AG10803 (cell line): ENCODE measurements at places on chromosomes 4 and X.

GRCh38 chrX:84144991-84145390 lies 43.0 kb downstream of the RPS6KA6 start:
- no peak for DNase-seq

GRCh38 chrX:134158821-134159512 lies 78.0 kb upstream of the CCDC160 start:
- no peak for DNase-seq

GRCh38 chr4:177100307-177100706 lies 209.4 kb upstream of the NEIL3 start:
- DNase-seq = no peak

GRCh38 chrX:17596061-17596460 lies 141.2 kb upstream of the SCML1 start:
- no peak for DNase-seq

- peak; percentile 51 for DNase-seq
Measured at GRCh38 chr4:94641702-94642560, 115.8 kb upstream of the BMPR1B start.

DNA sequence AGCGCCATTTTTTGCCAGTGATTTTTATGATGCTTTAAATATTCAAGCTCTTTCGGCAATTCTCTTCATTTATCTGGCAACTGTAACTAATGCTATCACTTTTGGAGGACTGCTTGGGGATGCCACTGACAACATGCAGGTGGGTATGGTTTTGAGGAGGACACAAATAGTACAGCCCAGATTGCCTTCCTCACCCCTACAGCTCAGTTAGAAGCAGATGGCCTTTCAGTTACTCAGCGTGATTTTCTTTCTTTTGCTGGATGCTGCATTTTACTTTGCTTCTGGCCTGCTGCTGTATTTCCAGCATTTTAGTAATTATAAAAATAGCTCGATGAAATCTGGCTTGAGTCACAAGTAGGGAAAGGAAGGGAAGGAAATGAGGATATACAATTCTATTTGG lies 114.7 kb downstream of the SLC4A4 start:
- DNase-seq = no peak

GRCh38 chrX:154303476-154303875 lies 7.9 kb downstream of the TKTL1 start:
- no peak for DNase-seq

DNA sequence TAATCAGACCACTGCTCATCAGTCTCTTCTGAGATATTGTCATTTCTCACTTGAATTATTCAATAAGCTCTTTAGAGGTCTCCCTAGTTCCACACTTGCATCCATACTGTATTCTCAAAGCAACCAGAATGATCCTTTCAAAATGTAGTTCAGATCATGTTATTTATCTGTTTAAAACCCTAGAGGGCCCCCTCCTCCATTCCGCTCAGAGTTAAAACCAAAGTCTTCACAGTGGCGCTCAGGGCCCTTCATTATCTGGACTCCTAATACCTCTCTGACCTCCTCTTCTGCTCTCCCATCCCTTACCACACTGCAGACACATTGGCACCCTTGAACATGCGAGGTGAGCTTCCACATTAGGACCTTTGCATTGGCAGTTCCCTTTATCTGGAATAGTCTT lies 32.7 kb upstream of the HPGDS start:
- no peak for DNase-seq

- no peak for DNase-seq
Measured at GRCh38 chrX:119775517-119776238, 15.8 kb downstream of the RPL39 start.

GRCh38 chr4:78654807-78655206 lies 103.2 kb downstream of the ANXA3 start:
- DNase-seq = peak; percentile 90

DNA sequence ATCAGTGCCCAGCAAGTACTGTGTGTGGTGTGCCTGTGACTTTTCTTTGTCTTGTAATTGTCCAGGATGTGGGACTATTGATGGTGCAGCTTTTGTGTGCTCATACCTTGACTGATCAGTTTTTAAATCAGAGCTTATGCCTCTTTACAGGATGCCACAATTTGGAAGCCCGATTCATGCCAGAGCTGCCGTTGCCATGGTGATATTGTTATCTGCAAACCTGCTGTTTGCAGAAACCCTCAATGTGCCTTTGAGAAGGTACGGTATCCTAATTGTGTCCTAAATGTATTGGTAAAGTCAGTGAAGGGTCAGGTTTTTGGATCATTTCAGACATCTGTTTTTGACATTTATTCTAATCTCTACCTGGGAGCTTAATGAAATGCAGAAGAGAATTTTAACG lies 180.2 kb downstream of the FRAS1 start:
- DNase-seq = no peak

DNA sequence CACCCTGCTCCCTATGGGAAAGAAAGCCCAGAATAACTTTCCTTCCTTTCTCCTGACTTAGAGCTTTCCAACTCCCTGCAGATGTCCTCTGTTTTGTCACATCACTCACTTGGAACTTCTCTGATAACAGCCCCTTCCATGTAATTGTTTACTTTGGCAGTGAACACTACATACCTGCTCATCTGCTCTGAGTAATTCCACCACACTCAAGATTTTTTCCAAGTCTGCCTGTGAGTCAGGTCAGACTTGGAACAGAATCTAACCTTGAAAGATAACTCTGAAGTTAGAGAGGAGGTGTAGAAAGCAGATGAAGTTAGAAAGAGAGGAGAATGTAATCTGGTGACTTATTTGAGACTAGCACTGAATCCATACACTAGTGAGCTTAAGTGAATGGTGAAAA lies 7.4 kb downstream of the MAGEB10 start:
- DNase-seq = no peak

DNA sequence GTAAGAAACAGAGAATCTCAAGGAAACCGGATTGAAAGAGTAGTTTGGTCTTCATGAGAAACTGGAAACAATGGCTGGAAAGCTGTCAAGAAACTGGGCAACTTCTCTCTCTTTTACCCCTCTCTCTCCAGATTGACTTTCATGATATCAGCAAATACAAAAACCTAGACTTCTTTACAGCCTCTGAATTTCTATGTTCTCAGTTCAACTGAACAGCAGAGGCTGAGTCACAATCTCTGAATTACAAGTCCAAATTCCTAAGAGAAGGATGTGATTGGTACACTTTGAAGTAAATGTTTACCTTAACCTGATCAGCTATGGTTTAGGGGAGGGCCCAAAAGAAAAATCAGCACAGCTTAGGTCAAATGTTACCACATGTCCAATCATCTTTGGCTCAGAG lies 974.9 kb downstream of the RPA4 start:
- DNase-seq = no peak

- DNase-seq = no peak
Measured at GRCh38 chrX:150696331-150696730, 3.1 kb downstream of the MTMR1 start.

DNA sequence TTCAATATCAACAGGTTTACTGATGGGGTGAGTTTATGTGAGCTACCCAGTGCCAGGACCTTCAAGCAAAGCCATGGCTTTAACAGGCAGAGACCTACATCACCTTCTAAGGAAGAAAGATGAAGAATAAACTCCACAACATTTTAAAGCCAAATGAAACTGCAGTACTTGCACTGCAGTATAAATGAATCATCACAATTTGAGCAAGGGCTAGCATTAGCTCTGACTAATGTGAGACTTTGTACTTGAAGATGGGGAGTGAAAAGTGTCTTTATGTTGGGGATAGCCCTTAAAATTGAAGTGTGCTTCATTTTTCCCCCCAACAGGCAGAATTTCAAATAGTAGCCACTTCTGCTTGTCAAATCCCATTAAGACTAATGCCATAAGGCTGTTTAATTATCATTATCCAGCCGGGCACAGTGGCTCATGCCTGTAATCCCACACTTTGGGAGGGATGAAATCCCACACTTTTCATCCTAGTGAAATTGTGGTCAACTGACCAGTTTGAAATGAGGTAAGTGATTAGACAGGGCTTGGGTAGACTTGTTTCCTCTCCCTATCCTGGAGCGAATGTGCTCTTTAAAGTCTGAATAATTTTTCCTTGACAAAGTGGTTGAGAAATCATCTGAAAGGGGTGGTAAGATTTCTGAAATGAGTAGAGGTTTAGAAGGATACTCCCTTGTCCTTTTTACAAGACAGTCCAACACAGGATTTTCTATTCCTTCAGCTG lies 27.2 kb upstream of the GPR34 start:
- peak; percentile 30 for DNase-seq

GRCh38 chr4:71204056-71204455 lies 134.8 kb upstream of the SLC4A4 start:
- DNase-seq = no peak

GRCh38 chr4:123785538-123785937 lies 388.9 kb downstream of the SPRY1 start:
- peak; percentile 99 for DNase-seq

- peak; percentile 75 for DNase-seq
Measured at GRCh38 chr4:187480146-187481145, 515.1 kb upstream of the ZFP42 start.

- peak; percentile 11 for DNase-seq
Measured at GRCh38 chr4:148376151-148376550, 66.1 kb downstream of the NR3C2 start.

DNA sequence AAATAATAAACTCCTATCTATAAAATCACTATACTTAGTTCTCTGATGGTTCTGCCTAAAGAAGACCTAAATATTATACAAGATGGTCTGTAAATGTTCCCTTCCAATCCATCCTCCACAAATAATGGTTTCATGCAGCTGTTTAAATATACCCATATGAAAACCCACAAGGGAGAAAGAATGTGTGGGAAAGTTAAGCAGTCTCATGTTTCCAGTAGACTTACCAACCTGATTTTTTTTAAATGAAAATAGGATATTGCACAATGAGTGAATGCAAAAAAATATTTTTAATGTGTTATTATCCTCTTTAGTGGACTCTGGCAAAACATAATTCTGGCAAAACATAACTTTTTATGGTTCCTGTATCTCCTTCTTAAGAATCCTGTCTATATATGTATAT lies 23.3 kb downstream of the CAMK2D start:
- DNase-seq = peak; percentile 86

DNA sequence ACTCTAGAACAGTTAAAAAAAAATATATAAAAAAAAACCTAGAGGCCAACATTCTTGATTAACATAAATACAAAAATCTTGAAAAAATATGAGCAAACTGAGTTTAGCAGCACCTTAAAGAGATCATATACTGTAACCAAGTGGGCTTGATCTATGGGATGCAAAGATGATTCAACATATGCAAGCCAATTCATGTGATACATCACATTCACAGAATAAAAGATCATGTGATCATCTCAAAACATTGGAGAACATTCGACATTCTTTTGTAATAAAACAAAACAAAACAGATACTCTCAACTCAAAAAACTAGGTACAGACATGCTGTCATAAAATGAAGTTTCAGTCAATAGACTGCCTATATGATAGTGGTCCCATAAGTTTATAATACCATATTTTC lies 165.4 kb upstream of the NDST4 start:
- no peak for DNase-seq

DNA sequence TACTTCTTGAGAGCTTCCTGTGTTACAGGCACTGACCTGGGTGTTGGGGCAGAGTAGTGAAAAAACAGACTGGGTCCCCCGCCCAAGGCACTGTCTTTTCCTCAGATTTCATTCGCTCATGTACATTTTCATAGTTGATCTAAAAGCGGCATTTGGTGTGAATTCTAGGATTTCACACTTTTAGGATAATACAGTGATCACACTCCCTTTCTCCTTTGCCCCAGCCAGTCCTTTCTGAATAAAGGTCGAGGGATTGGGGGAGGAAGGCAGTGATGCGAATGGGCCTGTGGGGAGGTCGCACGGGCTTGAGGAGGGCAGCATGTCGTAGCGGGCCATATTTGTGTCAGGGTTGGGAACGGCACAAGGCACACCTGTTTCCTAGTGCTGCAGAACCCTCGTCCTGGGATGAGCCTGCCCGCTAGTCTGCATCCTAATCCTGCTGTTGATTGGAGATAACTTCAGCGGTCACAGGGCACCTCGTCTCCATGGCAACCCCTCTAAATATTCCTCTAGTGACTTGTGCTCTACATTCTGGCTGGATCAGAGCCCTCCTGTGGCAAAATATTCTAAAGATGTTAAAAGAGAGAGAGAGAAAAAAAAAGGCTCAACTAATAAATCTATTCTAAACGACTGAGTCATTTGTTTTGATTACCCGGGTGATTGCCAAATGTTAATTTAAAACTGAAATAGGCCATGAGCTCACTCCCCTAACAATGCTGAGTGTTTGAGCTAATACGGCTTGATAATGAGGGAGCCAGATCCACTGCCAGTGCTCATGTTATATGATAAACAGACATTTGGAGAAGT lies 21.8 kb downstream of the FHL1 start:
- peak; percentile 96 for DNase-seq

- no peak for DNase-seq
Measured at GRCh38 chr4:9859810-9860209, 78.4 kb downstream of the DRD5 start.
